ENCODE measurements at places on chromosomes 7 and 10. TPM values are rescaled to one million over a fixed set of nuclear protein-coding genes. Genes with fewer than 3 reads are reported as not detected.

CPXM2 gene
- polyA plus RNA-seq, result 0.97 TPM

- no peak for DNase-seq
Measured at GRCh38 chr7:95794917-95795515, 22.7 kb downstream of the DYNC1I1 start.

- no peak for DNase-seq
Measured at GRCh38 chr7:69814421-69814962, 216.2 kb downstream of the AUTS2 start.

SFRP4 gene
- polyA plus RNA-seq, result 7.8 TPM

GRCh38 chr7:28685644-28686417 is 272.3 kb downstream of the TRIL start:
- DNase-seq, result peak; percentile 99
